ENCODE measurements at places on chromosomes 3 and 15. TPM values are rescaled to one million over a fixed set of nuclear protein-coding genes. Genes with fewer than 3 reads are reported as not detected.

The PIGB gene
- 6.9 TPM for total RNA-seq

The RASGRP1 gene
- total RNA-seq: 20.4 TPM

The NOX5 gene
- under 0.01 TPM for total RNA-seq

The GPR27 gene
- 53.0 TPM for total RNA-seq

The CEP63 gene
- total RNA-seq: 20.9 TPM

The OR5K2 gene
- total RNA-seq: not detected

The SPATA12 gene
- total RNA-seq: not detected

The CCRL2 gene
- total RNA-seq: 1.1 TPM

The IL5RA gene
- total RNA-seq: 0.78 TPM

The PAQR9 gene
- total RNA-seq: 0.94 TPM

The TGM4 gene
- not detected for total RNA-seq

The ZDHHC19 gene
- not detected for total RNA-seq

The TTC21A gene
- 2.5 TPM for total RNA-seq

The TMEM42 gene
- total RNA-seq: 6.9 TPM

The CNTN3 gene
- total RNA-seq: 16.2 TPM

The LTF gene
- 3.6 TPM for total RNA-seq

The AHSG gene
- total RNA-seq: 0.47 TPM

The WDR93 gene
- 0.31 TPM for total RNA-seq

The PP2D1 gene
- not detected for total RNA-seq

The C15orf61 gene
- total RNA-seq: 33.2 TPM

The PPP1R14D gene
- not detected for total RNA-seq

The RLBP1 gene
- total RNA-seq: 2.3 TPM

The PHLDB2 gene
- 13.6 TPM for total RNA-seq

The ITIH1 gene
- 0.94 TPM for total RNA-seq

The FBXW12 gene
- 2.5 TPM for total RNA-seq

The ESYT3 gene
- total RNA-seq: 0.31 TPM

The RARRES1 gene
- total RNA-seq: 1.4 TPM

The GPR171 gene
- total RNA-seq: not detected

The GPX1 gene
- total RNA-seq: 57.6 TPM

The MRPS22 gene
- total RNA-seq: 62.4 TPM

Data from occipital lobe (tissue), 3 donors.